ENCODE measurements at places on chromosomes 16 and 17.

DNA sequence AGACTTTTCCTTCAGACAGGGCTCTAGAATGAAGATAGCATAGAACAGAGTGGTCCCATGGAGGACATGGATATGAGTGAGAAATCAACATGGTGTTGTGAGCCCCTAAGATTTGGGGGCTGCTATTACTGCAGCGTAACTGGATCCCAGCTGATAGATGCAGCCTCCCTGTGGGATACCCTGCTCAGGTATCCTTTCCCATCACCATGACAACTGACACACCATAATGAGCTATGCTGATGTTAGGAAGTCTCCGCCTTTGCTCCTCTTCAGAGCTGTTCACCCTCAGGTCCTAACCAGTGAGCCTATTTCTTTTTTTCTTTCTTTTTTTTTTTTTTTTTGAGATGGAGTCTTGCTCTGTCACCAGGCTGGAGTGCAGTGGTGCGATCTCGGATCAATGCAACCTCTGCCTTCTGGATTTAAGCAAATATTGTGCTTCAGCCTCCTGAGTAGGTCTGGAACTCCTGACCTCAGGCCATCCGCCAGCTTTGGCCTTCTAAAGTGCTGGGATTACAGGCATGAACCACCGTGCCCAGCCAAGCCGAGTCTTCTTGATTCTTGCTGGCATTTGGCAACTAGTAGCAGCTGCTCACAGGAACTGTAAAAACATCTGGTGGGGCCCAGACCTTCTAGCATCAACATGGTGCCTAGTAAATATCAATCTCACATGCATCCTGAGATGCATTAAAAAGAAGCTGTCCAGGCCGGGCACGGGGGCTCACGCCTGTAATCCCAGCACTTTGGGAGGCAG is 17.1 kb downstream of the STX4 start:
- no peak for DNase-seq

DNA sequence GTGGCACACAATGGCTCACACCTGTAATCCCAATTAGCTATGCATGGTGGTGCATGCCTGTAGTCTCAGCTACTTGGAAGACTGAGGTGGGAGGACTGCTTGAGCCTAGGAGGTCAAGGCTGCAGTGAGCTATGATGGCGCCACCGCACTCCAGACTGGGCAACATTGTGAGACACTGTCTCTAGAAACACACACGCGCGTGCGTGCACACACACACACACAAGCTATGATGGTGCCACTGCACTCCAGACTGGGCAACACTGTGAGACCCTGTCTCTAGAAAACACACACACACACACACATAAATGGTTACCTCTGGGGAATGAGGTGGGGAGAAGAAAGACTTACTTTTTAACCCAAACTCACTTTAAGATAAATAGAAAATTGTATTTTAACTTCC is 16.4 kb downstream of the FBXL20 start:
- DNase-seq: no peak

- no peak for DNase-seq
Observed at GRCh38 chr16:72991644-72992043, 56.3 kb downstream of the ZFHX3 start.

- no peak for DNase-seq
Observed at GRCh38 chr16:50568187-50568815, 20.1 kb downstream of the NKD1 start.

- no peak for DNase-seq
Observed at GRCh38 chr17:52419229-52419641, 260.7 kb upstream of the CA10 start.

DNA sequence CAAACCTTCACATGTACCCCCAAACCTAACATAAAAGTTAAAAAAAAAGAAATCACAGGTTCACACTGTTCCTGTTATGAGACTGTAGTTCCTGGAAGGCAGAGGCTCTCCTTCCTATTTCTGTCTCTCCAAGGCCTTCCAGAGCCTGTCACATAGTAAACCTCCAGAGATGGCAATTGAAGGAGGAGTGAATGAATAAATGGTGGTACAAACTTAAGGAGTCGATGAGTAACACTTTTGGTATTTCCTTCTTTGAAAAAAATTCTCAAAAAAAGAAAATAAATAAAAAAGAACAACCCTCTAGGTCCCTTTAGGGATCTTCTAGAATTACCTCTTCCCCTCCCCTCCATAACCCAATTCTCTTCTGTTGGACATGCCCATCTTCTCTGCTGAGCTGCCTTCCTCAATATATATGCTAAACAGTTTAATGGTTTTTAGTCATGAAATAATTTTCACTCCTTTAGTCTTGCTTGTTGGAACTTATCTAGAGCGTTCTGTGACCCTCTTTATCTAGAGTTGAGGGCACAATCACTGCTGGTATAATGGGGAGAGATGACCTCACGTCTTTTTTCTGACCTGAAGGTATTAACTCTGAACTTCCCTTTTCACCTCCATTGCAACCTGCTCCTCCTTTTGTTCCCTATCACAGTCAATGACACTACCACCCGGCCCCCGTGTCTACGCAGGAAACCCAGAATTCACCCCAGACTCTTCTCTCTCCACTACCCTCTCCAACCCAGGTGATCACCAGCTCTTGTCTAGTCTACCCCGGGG is 1.7 kb upstream of the TAF15 start:
- no peak for DNase-seq

Measured in activated CD4-positive, alpha-beta T cell treated with anti-CD3 and anti-CD28 coated beads, Interleukin-2, Interleukin-4, amounts not matched to agents 100 ng/mL and 50 ng/mL, durations not matched to agents 16 hours and 8 hours (primary cell).